ENCODE measurements at places on chromosomes 13 and 19.

DNA sequence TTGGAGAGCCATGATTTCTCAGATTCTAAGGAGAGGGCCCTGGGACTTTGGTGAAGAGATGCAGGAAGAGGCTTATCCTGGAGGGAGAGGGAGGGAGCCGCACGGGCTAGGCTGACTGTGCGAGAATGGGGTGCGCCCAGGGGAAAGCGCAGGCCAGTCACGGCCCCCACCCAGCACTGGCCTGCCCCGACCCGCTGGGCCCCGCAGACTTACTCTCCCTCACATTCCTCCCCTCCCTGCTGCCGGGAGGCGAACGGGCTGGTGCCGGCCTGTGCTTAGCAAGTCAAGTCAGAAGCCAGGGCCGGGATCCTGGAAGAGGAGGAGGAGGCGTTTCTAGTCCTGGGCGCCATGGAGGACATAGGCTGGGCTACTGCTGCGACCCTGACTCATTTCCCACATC is 120.0 kb downstream of the CRYL1 start:
- DNase-seq: no peak

DNA sequence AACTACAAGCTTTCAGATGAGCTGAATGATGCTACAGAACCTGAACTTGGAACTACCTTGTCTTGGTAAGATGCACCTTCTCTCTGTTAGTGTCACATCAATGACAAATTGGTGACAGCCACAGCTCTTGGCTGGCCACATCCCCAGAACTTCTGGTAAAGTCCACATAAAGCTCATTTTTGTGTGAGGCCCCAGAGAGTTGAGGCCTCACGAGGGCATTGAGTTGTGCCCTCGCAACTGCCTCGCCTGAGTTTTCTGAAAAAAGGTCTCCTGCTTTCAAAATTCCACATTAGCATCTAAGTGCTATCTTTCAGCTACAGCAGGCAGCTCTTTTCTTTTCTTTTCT is 42.6 kb downstream of the MRPL57 start:
- DNase-seq: no peak

DNA sequence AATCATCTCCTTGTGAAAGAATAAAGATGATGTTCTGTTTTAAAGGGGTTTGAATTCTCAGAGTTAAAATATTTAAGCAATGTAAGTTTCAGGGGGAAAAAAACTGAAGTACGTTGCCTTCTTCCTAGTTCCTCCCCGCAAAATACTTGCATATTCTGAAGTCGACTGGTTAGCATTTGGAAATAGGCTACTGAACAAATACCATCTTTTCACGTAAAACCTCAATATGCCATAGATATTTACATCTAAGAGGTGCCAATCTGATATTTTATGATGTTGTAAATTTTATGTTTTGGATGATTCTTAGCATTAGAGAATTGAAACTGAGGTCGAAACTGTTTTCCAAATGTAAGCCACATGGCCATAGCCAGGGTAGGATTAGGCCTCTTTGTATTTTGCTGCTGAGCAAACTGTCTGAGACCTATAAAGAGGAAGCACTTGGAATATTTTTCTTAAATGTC is 138.3 kb downstream of the FLT1 start:
- DNase-seq: no peak

DNA sequence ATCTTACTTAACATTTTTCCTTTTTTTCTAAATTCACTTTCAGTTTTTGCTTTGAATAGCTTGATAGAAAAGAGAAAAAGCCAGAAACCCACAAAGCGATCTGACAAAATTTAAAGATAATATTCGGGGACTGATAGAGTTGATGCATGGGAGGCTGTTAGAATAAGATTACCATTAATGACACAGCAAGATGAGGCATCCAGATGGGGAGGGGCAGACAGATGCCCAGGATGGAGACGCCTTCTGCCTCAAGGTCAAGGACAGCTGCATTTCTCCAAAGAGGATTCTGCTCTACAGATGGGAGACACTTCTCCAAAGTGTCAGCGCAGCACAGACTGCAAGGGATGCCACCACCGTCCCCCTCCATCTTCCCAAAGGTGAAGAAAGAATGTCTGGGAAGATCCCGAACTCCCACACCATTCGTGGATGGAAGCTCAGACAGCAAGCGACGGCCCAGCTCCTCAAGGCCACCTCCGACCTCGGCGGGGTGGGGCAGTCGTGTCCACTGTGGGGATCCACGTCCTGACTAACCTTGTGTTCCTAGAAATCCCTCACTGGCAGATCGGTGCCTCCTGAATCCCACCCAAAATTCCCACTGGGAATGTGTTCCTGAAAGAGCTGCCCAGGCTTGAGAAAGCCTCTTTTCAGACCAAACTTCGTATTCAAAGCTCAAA is 32.9 kb downstream of the NAXD start:
- DNase-seq: no peak

DNA sequence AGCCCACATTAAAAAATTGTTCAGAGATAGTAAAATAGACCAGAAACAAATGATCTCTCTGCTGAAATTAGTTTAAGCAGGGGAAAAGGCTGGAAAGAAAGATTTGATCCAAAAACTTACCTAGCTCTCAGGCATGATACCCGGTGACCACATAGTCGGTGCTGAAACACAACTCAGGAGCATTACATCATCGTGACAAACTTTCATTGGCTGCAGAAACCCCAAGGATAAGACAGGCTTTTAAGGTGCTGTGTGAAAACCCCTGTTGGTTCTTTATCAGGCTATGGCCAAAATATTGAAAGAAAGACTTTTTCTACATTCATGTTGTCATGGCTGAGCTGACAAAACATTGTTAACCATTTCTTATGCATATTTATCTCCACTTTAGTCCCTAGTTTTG is 171.7 kb upstream of the KLF12 start:
- DNase-seq: no peak
